ENCODE measurements at places on chromosomes 1 and 21.

DNA sequence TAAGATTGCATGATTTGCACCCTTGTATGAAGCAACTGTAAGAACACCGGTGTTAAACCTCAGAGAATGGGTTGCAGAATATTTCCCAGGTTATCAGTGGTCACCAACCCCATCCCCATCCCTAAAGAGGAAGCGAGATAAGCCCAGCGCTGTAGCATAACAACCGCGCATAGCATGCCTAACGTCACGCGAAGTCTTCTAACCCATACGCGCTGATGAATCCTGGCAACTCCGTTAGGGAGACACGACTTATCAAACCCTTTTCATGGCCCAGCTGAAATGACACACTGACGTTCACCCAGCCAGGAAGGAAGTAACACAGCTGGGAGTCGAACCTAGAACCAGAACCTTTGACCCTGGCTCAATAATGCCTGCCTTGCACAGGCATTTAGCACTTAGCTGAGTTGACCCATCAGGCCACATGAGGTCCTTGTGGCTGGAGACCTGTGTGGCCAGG lies 24.2 kb downstream of the TMEM51 start:
- DNase-seq = no peak

GRCh38 chr1:79074975-79075374 lies 68.4 kb upstream of the ADGRL4 start:
- DNase-seq = no peak

DNA sequence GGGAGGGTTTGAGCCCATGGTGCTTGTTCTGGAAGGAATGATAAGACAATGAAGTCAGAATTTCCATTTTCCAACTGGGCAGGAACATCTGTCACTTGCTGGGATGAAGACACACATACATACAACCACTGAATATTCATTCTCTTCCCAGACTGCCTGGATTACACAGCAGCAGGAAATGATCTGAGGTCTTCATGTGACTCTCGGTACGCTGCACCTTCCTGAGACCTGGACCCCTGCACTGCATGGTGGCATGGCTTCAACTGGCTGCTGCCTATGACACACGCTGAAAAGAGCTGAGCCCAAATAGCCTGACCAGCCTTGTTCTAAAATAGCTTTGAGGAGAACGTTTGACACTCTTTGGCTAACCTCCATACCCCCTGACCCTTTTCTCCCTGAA lies 150.6 kb downstream of the GABPA start:
- DNase-seq = no peak

- DNase-seq = no peak
Observed at GRCh38 chr1:209893751-209894150, 44.3 kb upstream of the SYT14 start.

DNA sequence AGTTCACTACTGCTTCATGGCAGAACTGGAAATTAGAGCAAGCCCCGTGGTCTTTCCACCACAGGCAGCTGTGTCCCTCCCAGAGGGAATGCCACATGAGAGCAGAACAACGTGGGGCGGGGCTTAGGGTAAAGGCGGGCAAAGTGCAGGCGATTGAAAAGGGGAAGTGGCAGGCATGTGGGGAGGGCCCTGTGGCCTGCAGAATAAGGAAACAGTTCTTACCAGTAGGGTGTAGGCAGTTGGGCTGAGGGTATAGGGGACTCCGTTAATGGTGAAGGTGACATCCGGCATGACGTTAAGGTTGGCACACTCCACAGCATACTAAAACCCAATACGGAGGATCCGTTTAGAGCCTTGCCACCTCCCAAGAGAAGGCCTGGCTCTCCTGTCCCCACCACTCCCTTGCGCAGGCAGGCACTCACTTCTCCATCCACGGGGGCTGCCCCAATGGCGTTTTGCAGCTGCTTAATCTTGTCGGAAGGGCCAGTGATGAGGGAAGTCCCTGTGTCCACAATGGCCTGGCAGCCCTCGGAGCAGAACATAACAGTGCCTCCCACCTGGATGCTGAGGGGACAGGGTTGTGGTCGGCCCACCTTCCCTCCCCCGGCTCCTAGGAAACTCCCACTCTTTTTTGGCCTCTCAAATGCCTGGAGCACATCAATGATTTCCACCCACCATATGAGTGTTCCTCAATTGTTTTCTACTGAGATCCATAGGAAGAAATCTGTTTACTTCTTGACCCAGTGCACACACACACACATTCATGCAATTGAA lies 9.1 kb upstream of the RAB7B start:
- DNase-seq = no peak

Measured in activated CD4-positive, alpha-beta T cell treated with anti-CD3 and anti-CD28 coated beads, Interleukin-2, amount 50 U/mL, for 24 hours (primary cell).